Amygdala (tissue), 56 donors: ENCODE measurements at places on chromosomes 12 and 14.

- DNase-seq: no peak
Measured at GRCh38 chr12:106113824-106114446, 24.8 kb downstream of the NUAK1 start.

GRCh38 chr12:89087149-89087825, 265.0 kb downstream of the DUSP6 start:
- no peak for DNase-seq

- no peak for DNase-seq
Measured at GRCh38 chr12:18432206-18432605, 170.9 kb downstream of the PIK3C2G start.

- no peak for DNase-seq
Measured at GRCh38 chr12:12726555-12727093, 9.5 kb downstream of the CDKN1B start.

GRCh38 chr14:23398348-23398747, 9.7 kb downstream of the MYH6 start:
- DNase-seq: no peak

- DNase-seq: no peak
Measured at GRCh38 chr14:47240748-47241437, 434.5 kb downstream of the MDGA2 start.

GRCh38 chr12:88083634-88084033, 54.4 kb upstream of the C12orf50 start:
- DNase-seq: no peak

DNA sequence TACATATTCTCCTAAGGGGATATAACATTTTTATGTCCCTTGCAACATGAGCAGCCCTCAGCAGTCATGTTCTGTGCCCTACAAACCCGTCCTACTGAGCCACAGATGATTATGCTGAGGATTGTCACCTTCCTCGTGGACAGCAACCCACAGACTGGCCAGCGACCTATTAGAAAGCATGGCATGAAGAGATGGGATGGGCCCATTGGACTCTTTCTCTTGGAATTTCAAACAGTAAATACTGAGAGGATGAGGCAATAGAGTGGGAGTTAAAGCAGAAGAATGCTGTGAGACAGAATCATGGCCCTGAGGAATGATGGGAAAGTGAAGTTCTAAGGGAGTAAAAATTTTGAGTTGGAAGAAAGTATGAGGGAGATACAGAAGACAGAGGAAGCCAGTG, 149.9 kb upstream of the BTG1 start:
- no peak for DNase-seq

DNA sequence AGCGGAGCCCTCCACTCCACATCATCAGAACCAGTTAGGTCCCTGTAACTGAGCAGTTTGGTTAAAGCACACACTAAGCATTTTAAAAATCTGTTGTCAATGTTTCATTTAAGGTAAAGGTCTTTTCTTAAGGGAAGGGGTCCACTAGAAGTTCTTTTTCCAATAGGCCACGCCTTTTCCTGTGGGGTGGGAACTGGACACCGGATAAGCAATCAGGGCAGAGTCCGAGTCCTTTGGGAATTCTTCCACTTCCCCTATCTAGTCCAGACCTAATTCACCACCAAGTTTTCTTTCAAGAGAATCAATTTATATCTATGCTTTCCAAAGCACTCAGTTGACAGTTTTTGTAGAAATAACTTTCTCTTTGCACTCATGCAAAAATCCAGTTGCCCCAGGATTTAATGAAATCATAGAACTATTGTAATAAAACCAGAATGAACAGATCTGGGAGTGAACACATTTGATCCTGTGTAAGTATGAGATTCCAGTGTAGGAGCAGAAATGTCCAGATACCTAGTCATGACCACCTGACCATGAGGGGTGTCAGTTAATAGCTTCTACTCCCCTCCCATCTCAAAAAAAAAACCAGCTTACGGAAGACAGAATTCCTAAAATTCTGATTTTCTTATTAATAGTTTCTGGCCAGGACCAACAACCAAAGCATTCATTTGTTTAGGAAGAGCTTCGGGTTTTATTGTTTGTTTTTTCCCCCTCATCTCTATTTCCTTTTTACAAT, 11.7 kb downstream of the VPS37B start:
- no peak for DNase-seq

DNA sequence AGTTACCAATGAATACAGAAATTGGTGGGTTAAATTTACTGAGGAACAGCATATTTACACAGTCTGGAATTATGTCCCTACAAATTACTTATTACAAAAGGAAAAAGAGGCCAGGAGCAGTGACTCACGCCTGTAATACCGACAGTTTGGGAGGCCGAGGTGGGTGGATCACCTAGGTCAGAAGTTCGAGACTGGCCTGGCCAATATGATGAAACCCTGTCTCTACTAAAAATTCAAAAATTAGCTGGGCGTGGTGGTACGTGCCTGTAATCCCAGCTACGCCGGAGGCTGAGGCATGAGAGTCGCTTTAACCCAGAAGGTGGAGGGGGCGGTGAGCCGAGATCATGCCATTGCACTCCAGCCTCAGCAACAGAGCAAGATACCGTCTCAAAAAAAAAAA, 52.6 kb downstream of the HECTD1 start:
- DNase-seq: no peak

DNA sequence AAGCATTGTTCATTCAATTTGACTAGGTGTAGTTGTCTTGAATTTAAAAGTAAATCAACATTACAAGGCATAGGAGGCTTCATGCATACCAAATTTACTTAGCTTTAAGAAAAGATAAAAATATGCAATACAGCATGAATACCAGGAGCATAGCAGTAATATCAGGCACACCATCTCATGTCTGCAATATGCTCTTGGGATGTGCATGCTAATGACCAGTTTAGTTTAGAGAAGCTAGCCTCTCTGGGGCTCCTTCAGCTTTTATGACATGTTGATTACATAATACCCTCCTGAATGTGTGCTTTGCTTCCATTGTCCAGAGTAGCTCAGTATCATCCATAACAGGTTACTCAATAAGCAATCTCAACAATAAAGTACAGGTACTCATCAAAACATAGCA, 497.2 kb downstream of the FLRT2 start:
- no peak for DNase-seq

- DNase-seq: no peak
Measured at GRCh38 chr14:79732911-79733655, 478.2 kb downstream of the DIO2 start.

- no peak for DNase-seq
Measured at GRCh38 chr12:25942709-25943108, 15.8 kb upstream of the RASSF8 start.

DNA sequence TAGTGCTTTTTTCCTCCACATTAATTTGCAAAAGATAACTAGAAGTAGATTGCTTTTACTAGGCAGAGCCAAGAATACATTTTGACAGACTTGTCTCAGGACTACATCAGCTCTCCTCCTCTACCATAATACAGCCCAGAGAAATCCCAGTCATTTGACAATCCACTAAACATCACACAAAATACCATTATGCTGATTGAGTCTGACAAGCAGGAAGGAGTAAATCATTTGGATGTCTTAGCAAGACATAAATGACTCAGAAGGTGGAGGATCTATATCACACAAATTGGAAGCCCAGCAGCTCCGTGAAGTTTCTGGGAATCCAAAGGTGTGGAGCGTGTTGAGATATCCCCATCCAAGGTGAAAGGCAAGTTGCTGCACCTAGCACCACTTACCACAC, 75.4 kb upstream of the FKBP4 start:
- no peak for DNase-seq

DNA sequence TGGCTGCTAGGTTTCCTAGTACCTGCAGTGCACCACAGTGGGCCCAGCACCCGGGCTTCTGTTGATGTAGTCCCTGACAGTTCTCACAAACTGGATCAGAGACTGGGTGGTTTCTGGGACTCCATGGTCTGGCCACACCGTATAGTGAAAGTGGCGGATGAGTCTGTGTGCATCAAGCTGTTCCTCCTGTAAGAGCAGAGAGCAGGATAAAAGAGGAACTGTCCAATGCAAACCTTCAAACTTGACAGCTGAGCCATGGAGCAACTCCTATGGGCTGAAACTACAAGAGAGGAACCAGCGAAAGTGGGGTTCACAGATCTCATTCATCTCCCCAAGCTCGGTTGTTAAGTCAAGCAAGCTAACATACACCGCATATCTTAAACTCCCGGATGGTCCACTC, 102.8 kb downstream of the PTPRB start:
- no peak for DNase-seq

GRCh38 chr12:27208414-27208750, 35.7 kb upstream of the STK38L start:
- DNase-seq: no peak

- DNase-seq: no peak
Measured at GRCh38 chr12:5345534-5345933, 86.4 kb upstream of the NTF3 start.

DNA sequence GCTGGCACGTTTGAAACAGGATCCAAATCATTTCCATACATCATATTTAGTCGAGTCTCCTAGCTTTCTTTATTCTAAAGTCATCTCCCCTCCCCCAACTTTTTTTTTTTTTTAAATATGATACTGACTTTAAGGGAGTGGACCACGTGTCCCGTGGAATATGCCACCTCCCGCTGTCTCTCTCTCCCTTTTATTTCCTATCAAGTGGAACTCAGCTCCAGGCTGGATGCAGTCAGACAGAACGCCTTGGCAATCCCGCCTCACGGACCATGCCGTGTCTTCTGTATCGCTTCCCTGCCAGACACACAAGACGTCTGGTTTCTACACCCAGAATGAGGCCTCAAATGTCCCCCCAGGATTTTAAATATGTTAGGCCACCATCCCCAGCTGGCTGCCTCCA, 21.2 kb downstream of the BCL7A start:
- no peak for DNase-seq

DNA sequence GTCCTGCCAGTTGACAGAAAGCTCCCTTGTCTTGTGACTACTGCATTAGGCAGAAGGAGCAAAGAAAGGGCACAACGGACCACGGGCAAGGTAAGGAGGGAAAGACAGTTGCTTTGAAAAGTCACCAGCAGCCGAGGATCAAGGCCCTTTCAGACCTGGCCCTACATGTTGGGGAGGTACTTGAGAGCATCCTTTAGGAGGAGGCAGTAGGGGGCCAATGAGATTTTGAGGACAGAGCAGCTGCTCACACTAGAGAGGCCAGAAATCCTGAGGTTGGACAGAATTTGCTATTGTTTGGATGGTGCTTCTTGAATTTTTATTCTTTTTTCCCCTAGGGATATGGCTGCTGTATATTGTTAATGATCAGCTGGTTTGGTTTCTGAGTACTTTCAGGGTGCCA, 135.5 kb upstream of the PZP start:
- no peak for DNase-seq

- no peak for DNase-seq
Measured at GRCh38 chr14:72186523-72186922, 254.3 kb downstream of the RGS6 start.

- DNase-seq: no peak
Measured at GRCh38 chr12:49626169-49626835, 2.9 kb downstream of the PRPF40B start.

DNA sequence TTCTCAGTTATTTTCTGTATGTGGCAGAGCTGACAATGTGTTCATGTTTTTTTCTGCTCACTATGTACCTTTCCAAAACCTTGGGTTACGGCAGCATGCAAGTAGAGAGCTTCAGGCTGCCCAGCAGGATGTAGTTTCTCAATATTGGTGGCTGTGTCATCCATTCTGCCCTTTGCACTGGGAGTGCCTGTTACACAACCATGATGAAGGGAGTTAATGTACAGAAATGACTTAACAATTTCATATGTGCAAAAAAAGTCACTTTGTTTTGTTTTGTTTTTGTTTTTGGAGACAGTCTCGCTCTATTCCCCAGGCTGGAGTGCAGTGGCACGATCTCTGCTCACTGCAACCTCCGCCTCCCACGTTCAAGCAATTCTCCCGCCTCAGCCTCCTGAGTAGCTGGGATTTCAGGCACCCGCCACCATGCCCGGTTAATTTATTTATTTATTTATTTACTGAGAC, 6.1 kb upstream of the CNIH1 start:
- no peak for DNase-seq

GRCh38 chr12:1662761-1663439, 28.0 kb upstream of the ADIPOR2 start:
- no peak for DNase-seq
